ENCODE measurements at places on chromosomes 1 and 21.

DNA sequence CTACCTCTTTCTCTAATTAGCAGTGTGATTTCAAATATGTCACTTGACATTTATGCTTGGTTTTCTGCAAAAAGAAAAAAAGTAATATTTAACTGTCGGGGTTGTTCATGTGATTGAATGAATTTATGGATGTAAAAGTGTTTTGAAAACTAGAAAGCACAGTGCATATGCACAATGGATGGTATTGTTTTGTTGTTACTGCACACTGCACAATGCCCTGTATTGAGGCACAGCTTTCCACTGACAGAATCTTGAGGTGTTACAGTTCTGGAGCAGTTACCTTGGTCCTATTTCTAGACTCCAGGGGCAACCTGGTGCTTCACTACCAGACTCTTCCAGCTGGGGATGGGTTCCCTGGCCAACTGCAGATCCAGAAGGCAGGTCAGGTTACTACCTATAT is 116.8 kb upstream of the L1TD1 start:
- no peak for DNase-seq

DNA sequence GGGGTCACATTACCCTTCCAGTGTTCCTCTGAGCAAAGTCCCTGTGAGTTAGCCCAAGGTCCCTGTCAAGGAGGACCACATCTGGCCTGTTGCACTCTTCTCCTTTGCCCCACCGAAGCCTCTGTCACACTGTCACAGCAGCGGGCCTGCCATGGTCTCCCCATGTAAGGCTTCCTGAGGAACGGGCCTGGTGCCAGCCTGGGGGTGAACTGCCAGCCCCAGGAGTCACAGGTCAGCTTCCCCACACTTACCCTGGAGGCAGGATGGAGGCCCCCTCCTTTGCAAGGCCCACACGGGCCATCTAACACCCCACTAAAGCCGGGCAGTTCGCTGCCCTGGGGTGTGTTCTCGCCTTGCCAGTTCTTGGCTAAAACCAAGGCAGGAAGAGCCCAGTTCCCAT is 14.1 kb downstream of the TNFRSF1B start:
- no peak for DNase-seq

DNA sequence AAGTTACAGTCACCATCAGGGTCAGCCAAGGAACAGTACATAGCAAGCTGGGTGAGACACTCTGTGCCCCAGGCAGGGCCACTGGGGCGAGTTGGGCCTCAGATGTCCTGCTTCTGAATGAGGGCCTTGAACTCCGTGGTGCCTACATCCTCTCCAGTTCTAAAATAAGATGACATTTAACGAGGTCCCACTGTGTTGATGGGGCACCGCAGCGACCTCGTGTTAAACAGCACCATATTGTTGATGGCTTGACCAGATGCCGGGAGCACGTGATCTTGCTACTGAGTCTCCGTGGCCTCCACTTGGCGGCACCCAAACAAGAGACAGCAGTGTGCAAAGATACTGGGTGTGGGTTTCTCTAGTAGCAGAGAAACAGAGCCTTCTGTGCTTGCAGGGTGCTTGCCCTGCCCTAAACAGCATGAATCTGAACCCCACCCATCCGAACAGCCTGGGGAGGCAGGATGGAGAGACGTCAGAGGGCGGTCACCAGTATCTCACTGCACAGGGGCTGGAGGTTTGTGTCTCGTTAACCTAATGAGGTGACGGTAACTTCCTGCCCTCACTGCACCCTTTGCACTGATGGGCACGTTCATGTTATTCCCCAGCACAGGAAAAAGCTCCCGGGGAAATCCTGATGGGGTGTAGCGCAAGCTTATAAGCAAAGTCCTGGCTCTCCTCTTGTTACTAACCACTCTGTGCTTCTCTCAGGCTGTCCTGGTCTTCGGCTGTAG is 324.4 kb downstream of the AJAP1 start:
- DNase-seq, result no peak

GRCh38 chr1:14947421-14947820 is 206.1 kb upstream of the TMEM51 start:
- no peak for DNase-seq

- DNase-seq, result no peak
Measured at GRCh38 chr1:186113461-186113860, 261.6 kb downstream of the TPR start.

DNA sequence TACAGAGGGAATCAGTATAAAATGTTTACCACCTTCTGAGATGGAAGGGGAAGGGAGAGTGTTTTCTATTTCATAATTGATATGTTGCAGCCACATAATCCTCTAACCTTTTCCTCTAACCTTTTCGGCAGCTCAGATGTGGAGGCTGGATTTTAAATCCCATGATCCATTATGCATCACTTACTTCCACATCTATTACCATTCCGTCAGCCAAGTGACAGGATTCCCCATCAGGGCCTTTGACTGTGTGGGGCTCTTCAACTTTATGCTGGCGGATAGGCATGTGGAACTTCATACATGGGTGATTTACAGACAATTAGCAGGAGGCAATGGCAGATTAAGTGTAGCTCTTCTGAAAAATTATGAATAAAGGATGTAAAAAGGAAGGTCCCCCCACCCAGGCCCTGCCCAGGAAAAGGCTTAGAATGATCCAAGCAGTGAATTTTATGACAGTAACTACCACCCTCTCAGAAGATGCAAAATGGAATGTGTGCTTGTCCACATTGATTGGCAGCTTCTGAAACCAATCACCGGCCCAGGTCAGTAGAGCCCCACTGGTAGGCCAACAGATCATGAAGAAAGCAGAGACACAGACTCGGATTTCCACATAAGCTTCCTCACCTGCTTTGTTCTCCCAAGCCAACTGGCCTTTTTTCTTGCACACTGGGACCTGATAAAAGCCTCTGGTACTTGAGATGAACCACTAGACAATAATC is 147.0 kb downstream of the ST6GALNAC5 start:
- DNase-seq, result no peak

DNA sequence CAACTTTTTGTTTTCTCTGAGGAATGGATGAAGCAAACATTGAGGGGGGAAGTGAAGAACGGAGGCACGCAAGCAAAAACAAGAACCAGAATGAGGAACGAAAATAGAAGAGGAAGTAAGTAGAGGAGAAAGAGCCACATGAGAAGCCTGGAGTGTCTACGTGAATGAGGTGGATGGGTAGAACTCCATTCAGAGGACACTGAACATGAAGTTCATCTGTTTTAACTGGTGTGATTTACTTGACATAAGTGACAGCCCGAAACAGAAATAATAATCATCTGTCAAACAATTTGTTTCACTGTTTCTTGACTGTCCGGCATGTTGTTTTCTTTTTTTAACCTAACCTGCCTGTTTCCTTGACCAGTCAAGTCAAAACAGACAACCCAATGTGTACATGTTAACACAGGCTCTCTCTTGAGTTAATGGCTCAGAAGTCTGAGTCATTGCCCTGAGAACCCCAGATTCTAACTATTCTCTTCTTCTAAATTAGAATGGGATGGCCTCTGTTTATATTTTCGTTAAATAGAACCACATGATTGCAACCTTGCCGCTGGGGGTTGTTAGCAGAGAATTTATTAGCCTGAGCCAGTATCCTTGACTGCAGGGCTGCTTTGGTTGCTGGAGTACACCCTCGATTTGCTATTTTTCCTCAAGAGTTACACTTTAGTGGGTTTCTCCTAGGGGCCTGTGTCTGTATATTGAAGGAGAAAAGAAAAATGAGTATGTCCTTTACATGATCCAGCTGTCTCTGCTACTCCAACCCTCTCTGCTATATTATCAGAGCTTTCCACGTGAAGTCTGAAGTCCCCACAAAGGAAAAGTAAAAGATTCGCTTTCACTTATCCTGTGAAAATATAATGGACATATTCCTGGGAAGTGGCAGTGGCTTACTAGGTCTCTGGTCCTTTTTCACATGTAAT is 151.7 kb downstream of the ZC3H11B start:
- DNase-seq, result no peak

DNA sequence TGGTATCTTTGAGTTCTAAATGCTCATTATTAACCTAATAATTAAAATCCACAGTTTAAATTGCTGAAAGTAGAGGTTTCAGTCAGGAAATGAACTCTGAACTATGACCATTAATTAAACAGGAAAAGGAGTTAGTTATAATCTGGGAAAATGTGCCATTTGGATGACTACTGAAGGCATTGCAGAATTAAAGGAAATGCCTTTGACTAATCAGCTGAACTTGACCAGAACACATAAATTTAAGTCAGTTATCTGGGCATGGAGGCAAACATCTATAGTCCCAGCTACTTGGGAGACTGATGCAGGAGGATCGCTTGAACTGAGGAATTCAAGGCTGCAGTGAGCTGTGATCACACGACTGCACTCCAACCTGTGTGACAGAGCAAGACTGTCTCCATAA is 31.9 kb downstream of the SLC44A5 start:
- no peak for DNase-seq

- no peak for DNase-seq
Measured at GRCh38 chr1:65407877-65408276, 12.6 kb upstream of the LEPR start.

GRCh38 chr1:226586650-226587422 is 38.3 kb downstream of the STUM start:
- DNase-seq, result no peak

GRCh38 chr1:204583909-204584632 is 67.9 kb downstream of the MDM4 start:
- no peak for DNase-seq

DNA sequence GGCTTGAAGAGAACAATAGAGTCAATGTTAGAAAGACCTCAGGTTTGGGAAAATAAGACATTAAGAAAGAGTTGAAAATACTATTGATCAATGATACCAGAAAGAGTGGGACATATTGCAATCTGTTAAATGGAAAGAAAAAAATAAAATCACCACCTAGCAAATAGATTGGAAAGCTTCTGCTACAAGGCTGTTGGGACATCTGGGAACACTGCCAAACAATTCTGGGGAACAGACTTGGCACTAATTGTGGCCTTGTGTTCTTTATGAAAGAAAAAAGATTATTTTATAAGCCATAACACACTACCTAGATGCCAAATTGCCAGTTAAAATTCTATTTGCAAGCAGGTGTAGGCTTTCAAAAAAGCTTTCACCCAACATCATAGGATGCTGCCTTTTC is 137.8 kb downstream of the TSEN15 start:
- DNase-seq, result no peak

- no peak for DNase-seq
Measured at GRCh38 chr1:78222225-78222959, 176.6 kb downstream of the GIPC2 start.

GRCh38 chr1:59852117-59852516 is 37.4 kb downstream of the HOOK1 start:
- DNase-seq, result no peak

Measured in type B pancreatic cell (in vitro differentiated cells).